SJCRH30 (cell line): ENCODE measurements at places on chromosomes 4 and X. TPM values are rescaled to one million over a fixed set of nuclear protein-coding genes. Genes with fewer than 3 reads are reported as not detected.
A peak's percentile ranks its signal among the peaks of the same experiment; 100 is the strongest.

DNA sequence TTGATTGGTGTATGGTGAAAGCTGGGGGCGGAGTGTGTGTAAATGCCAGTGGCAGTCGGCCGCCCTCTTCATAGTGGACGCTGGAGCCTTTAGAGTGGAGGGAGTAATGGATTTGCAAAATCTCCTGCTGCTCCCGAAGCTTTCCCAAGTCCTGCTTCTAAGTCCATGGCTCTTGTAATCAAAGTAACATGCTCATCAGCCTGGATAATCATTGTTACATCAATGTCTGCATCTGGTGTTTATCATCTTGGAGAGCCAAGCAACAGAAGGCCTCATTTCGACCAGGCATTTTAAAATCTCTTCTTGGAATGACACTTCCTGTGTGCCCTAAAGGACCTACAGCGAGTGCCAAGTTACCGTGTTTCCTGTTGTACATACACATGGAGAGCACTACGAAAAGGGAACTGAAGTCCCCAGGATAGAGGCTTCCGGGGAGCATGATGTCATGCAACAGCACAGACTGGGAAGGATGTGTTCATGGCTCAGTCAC is 32.2 kb downstream of the UNC5C start:
- DNase-seq = peak; percentile 34
- H3K27ac ChIP-seq = no peak overlapping the region
- H3K27me3 ChIP-seq = no peaks in the 10 kb centered on the region
- no peaks in the 10 kb centered on the region for H3K4me1 ChIP-seq
- H3K36me3 ChIP-seq = no peaks in the 10 kb centered on the region

GRCh38 chr4:6898763-6899162 is 10.9 kb upstream of the TBC1D14 start:
- no peak overlapping the region for H3K4me3 ChIP-seq
- DNase-seq = no peak
- no peak overlapping the region for H3K27ac ChIP-seq
- H3K27me3 ChIP-seq = 0 out of 2 replicates have a peak, but pooled peaks cover 3% of the 10 kb centered on the region
- no peaks in the 10 kb centered on the region for H3K4me1 ChIP-seq
- no peaks in the 10 kb centered on the region for H3K36me3 ChIP-seq

DNA sequence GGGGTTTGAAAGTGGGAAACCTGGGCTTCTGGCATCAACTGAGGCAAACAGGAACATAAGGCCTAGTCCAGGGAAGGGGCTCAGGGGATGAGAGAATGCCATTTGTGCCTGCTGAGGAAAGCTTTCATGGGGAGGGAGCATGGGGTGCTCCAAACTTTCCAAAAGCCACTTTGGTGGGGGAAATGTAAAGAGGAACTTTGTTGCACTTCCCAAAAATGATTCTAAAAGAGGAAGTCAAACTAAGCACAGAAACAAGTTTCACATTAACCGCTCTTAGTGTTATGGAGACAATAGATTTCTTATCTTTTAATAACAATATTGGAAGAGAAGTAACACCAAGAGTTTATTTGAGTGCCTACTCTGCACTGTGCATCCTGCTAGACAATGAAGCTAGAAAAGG is 32.3 kb downstream of the GAB3 start:
- no peaks in the 10 kb centered on the region for H3K27me3 ChIP-seq
- no peak overlapping the region for H3K27ac ChIP-seq
- H3K4me3 ChIP-seq = no peak overlapping the region
- no peak for DNase-seq
- H3K36me3 ChIP-seq = no peaks in the 10 kb centered on the region

Gene LIMCH1
- total RNA-seq = 112 and 128 TPM in 2 replicates

- DNase-seq = no peak
- no peaks in the 10 kb centered on the region for H3K4me1 ChIP-seq
- H3K27me3 ChIP-seq = no peaks in the 10 kb centered on the region
- H3K36me3 ChIP-seq = no peaks in the 10 kb centered on the region
- H3K4me3 ChIP-seq = no peak overlapping the region
- no peak overlapping the region for H3K27ac ChIP-seq
These were observed 181.6 kb downstream of the NKX6-1 start for GRCh38 chr4:84317513-84317912.

Gene NOX1
- not detected in 2 replicates for total RNA-seq

Gene GAB1
- 14.0 and 15.1 TPM in 2 replicates for total RNA-seq

GRCh38 chr4:72118017-72118416 is 86.2 kb downstream of the NPFFR2 start:
- no peaks in the 10 kb centered on the region for H3K36me3 ChIP-seq
- H3K4me3 ChIP-seq = no peak overlapping the region
- no peaks in the 10 kb centered on the region for H3K27me3 ChIP-seq
- 0 out of 2 replicates have a peak, but pooled peaks cover under 1% of the 10 kb centered on the region for H3K4me1 ChIP-seq
- no peak for DNase-seq
- H3K27ac ChIP-seq = no peak overlapping the region

DNA sequence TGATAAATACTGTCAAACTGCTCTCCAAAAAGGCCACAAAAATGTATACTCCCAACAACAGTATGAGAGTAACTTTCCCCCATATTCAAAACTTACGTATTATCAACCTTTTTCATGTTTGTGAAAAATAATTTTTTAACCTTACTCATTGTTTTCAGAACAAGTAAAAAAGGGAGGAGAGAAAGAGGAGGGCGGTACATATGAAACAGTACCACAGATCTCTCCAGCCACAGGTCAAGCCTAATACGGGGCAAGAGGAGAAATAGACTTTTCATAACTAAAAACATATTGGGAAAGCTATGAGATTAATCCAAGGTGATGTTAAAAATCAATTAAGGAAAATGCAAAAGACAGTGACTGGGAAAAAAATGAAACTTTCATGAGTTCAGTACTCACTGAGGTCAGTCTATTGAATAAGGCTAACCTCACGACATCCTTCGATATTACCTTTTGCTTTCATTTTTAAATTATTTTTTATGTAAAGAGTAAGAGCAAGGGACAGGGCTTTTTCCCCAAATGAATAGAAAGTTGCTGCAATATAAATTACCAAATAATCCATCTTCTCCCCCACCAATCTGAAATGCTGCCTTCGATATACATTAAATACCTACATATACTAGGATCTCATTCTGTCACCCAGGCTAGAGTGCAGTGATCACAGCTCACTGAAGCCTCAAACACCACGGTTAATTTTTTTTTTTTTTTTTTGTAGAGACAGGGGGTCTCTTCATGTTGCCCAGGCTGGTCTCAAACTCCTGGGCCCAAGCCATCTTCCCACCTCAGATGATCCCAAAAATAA is 25.3 kb downstream of the FBXW7 start:
- H3K27me3 ChIP-seq = no peaks in the 10 kb centered on the region
- H3K4me3 ChIP-seq = no peak overlapping the region
- no peaks in the 10 kb centered on the region for H3K36me3 ChIP-seq
- no peaks in the 10 kb centered on the region for H3K4me1 ChIP-seq

- H3K27ac ChIP-seq = no peak overlapping the region
- no peak for DNase-seq
- H3K4me3 ChIP-seq = no peak overlapping the region
- H3K36me3 ChIP-seq = no peaks in the 10 kb centered on the region
These were observed 71.6 kb upstream of the LEF1 start for GRCh38 chr4:108240366-108240765.

DNA sequence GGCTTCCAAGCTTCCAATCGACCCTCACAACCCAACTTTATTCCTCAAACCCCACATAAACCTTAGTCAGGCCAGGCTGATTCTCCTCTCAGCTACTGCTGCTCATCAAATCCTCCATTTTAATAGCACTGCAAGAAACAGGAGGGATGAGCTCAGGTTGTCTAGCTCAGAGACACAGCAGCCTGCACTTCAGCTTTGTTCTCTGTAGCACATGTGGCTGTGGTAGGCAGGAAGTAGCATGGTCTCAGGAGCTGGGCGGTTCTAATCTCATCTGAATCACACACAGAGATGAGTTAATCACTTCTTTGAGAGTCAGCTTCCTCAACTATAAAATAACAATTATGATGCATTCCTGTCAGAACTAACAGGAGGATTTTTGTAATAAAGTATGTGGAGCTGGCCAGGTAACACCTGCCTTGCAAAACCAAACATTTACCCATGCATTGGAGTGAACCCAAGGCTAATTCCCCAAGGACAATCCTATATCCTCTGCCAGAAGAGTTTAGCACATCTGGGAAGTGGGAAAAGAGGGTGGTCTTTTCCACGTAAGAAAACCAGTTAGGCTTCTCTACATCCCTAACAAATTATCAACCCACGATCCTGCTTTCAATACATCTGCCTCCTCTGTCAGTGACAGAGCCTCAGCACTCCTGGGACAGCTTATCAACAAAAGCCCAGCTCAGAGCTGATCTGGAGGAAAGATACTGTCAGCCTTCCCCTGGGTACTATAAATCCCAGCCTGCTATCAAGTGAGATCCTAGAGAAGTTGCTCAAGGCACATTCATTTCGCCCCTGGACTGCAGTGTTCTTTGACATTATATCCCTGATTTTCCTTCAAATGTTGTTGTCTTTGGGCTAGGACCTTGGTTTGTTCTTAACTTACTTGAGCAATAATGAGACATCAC is 32.8 kb downstream of the ELOVL6 start:
- no peak overlapping the region for H3K4me3 ChIP-seq
- H3K27me3 ChIP-seq = no peaks in the 10 kb centered on the region
- peaks cover 20% of the 10 kb centered on the region for H3K36me3 ChIP-seq
- H3K27ac ChIP-seq = no peak overlapping the region

DNA sequence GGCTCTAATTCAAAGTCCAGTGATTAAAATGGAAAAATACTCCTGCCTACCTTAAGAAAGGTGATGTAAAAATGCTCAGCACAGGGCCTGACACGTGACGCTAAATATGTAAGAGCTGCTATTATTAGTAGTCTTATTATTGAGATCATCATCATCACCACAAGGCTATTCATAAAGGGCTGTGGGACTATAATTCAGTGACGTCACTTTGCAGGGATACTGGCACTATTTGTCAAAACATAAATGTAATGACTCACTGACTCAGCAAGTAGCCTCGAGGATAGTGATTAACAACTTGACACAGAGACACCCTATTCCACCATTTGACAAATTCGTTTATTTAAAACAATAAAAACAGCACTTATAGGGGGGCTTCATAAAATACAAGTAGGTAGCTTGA is 258.9 kb downstream of the SPANXN1 start:
- DNase-seq = no peak
- H3K4me1 ChIP-seq = no peaks in the 10 kb centered on the region
- H3K36me3 ChIP-seq = no peaks in the 10 kb centered on the region
- no peaks in the 10 kb centered on the region for H3K27me3 ChIP-seq
- no peak overlapping the region for H3K4me3 ChIP-seq

Gene CLTRN
- 0.42 and 0.51 TPM in 2 replicates for total RNA-seq

GRCh38 chr4:158895797-158896576 is 127.2 kb downstream of the FNIP2 start:
- DNase-seq = no peak
- no peaks in the 10 kb centered on the region for H3K36me3 ChIP-seq
- H3K4me1 ChIP-seq = no peaks in the 10 kb centered on the region
- no peaks in the 10 kb centered on the region for H3K27me3 ChIP-seq

Gene TMPRSS11F
- total RNA-seq = not detected in 2 replicates

Gene ZXDA
- total RNA-seq = 1.0 and 1.3 TPM in 2 replicates

Gene CABS1
- total RNA-seq = not detected in 2 replicates

DNA sequence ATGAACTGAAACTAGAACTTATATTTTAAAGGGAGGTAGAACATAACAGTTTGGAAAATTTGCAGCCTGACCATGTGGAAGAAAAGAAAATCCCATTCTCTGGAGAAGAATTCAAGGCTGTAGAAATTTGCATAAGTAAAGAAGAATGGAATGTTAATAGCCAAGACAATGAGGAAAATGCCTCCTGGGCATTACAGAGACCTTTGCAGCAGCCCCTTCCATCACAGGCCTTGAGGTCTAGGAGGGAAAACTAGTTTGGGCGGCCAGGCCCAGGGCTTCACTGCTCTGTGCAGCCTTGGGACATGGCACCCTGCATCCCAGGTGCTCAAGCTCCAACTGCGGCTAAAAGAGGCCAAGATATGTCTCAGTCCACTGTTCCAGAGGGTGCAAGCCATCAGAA is 1506.8 kb downstream of the PCDH18 start:
- H3K27me3 ChIP-seq = no peaks in the 10 kb centered on the region
- H3K36me3 ChIP-seq = no peaks in the 10 kb centered on the region
- DNase-seq = no peak
- no peak overlapping the region for H3K27ac ChIP-seq
- H3K4me1 ChIP-seq = no peaks in the 10 kb centered on the region

Gene SFRP2
- not detected in 2 replicates for total RNA-seq
